CD8-positive, alpha-beta memory T cell (primary cell): ENCODE measurements at places on chromosomes 7 and 10.

- no peaks in the 10 kb centered on the region for H3K36me3 ChIP-seq
- H3K27me3 ChIP-seq = no peaks in the 10 kb centered on the region
- no peak for DNase-seq
- H3K4me3 ChIP-seq = no peak overlapping the region
These were observed 12.8 kb downstream of the OR13A1 start for GRCh38 chr10:45302573-45302972.

- no peaks in the 10 kb centered on the region for H3K4me1 ChIP-seq
- DNase-seq = no peak
- no peak overlapping the region for H3K27ac ChIP-seq
These were observed 8.2 kb upstream of the NKX6-2 start for GRCh38 chr10:132793871-132794849.

DNA sequence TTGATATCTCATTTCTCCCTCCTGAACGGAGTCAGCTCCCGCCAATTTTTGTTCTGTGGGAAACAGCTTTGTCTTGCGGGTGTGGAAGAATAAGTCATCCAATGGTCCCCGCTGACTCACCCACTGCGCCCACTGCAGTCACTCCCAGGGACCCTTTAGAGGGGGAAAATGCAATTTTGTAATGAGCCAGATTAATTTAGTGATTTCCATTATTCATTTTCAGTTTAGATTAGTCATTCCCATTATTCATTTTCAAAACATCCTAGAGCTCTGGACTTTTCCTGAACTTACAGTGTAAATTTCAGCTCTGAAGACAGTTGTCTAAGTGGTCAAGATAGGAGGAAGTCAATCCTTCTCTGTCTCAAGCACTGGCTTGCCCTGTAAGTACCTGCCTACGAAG, 154.9 kb upstream of the TMEM72 start:
- DNase-seq = no peak
- no peak overlapping the region for H3K27ac ChIP-seq
- H3K4me3 ChIP-seq = no peak overlapping the region
- H3K27me3 ChIP-seq = no peaks in the 10 kb centered on the region
- H3K36me3 ChIP-seq = no peaks in the 10 kb centered on the region

DNA sequence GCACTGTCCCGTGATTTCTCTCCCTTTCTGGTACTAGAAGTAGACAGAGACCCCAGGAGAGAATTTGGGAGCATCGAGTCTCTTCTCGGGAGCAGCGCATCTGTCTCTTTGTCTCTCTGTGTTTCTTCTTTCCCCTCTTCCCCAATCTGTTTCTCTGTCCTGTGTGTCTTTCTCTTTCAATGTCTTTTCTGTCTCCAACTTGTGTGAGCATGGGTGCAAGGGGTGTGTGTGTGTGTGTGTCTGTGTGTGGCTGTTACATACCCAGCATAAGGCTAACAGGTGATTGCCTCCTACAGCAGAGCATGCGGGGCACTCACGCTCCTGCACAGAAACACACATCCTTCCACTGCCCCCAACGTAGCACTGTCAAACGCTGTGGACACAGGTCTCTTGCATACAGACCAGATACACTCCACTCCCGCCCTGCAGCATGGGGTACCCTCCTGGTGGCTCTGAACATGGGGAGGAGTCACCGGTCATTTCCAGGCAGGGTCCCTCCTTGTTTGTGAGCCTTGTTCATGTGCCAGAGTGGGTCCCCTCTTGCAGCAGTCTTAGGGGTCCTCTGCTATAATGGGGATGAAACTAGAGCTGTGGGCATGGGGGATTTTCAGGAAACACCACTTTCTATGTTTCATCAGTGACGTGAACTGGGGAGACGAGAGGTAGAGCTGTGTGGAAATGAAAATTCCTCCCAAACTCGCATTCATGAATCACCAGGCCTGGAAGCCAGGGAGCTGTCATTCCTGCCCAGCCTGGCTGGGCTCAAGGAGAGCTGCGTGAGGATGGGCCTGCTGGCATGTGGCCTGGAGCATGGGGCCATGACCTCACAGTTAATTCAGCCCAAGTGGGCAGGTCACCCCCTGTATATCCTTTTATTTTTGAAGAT, 980 bp downstream of the ADAMTS14 start:
- H3K4me3 ChIP-seq = peak overlapping the region; percentile 32
- no peaks in the 10 kb centered on the region for H3K36me3 ChIP-seq
- H3K27ac ChIP-seq = peak overlapping the region; percentile 85
- peaks cover 4% of the 10 kb centered on the region for H3K27me3 ChIP-seq
- no peaks in the 10 kb centered on the region for H3K4me1 ChIP-seq

DNA sequence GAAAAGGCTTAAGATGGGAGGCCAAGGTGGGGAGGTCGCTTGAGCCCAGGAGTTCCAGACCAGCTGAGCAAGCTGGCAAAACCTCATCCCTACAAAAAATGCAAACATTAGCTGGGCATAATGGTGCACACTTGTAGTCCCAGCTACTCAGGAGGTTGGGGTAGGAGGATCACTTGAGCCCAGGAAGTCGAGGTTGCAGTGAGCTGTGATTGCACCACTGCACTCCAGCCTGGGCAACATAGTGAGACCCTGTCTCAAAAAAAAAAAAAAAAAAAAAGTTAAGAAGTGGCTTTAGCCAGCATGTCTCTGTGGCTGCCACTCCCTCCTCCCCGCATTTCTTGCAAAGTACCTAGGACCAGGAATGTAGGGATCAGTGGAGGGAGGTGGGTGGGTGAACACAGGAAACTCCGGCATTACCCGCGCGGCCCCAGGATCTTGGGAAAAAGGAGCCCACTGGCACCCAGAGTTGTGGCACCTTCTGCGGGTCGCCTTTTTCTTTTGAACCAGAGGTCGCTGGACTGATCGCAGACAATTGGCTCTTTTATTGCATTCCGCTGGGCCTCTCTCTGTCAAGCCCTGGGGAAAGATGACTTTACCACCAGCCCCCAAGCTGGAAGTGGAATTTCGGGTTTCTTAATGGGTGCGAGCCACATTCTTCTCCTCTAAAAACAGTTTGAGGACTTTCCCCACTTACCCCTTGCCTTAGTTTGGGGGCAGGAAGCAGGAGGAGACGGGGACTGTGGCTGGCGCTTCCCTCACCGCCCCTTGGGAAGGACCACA, 3.5 kb downstream of the VGF start:
- H3K36me3 ChIP-seq = no peaks in the 10 kb centered on the region
- peaks cover 33% of the 10 kb centered on the region for H3K27me3 ChIP-seq

DNA sequence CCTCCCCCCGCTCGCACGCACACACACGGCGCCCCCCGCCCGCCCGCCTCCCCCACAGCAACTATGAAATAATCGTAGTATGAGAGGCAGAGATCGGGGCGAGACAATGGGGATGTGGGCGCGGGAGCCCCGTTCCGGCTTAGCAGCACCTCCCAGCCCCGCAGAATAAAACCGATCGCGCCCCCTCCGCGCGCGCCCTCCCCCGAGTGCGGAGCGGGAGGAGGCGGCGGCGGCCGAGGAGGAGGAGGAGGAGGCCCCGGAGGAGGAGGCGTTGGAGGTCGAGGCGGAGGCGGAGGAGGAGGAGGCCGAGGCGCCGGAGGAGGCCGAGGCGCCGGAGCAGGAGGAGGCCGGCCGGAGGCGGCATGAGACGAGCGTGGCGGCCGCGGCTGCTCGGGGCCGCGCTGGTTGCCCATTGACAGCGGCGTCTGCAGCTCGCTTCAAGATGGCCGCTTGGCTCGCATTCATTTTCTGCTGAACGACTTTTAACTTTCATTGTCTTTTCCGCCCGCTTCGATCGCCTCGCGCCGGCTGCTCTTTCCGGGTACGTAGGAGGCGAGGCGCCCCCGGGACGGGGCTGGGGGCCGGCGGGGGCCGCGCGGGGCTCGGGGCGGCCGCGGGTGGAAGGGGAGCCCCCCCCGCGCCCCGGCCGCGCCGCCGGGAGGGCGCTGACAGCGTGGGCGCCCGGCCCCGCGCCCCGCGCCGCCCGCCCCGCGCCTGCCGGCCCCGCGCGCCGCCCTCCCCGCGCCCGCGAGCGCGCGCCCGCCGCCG, 441 bp downstream of the BMI1 start:
- DNase-seq = peak; percentile 74
- peaks cover 20% of the 10 kb centered on the region for H3K27me3 ChIP-seq
- H3K27ac ChIP-seq = peak overlapping the region; percentile 52

DNA sequence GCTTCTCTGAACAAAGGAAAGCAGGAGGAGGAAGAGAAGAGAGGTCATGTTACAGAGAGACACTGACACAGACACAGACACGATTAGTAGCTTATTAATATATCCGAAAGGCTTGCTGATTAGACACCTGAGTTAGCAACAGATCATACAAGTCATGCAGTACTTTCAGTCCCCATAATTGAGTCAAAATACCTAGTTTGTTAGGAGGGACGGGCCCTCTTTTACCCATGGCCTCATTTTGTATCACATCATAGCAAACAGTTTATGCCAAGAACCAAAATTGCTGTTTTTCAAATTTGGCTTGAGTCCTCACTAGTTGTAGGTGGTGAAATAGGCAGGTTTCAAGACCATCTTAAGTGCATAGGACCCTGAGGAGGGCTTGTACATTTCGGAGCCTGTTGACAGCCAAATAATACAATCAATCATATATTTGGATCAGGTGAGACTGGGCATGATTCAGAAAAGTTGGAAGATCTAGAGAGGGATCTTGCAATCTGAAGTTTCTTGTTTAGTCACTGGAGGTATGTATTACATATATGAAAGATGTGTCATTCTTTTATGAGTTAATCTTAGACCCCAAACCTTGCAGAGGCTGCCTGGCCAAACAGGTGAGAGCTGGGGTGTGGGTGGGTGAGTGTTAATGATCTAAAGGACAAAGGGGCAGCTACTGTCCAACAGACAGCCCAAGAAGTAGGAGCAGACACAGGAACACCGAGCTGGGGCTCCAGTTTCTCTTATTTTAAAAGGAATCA, 65.4 kb downstream of the PRPF18 start:
- no peaks in the 10 kb centered on the region for H3K27me3 ChIP-seq
- H3K27ac ChIP-seq = no peak overlapping the region
- no peaks in the 10 kb centered on the region for H3K4me1 ChIP-seq
- H3K36me3 ChIP-seq = no peaks in the 10 kb centered on the region
- no peak overlapping the region for H3K4me3 ChIP-seq

DNA sequence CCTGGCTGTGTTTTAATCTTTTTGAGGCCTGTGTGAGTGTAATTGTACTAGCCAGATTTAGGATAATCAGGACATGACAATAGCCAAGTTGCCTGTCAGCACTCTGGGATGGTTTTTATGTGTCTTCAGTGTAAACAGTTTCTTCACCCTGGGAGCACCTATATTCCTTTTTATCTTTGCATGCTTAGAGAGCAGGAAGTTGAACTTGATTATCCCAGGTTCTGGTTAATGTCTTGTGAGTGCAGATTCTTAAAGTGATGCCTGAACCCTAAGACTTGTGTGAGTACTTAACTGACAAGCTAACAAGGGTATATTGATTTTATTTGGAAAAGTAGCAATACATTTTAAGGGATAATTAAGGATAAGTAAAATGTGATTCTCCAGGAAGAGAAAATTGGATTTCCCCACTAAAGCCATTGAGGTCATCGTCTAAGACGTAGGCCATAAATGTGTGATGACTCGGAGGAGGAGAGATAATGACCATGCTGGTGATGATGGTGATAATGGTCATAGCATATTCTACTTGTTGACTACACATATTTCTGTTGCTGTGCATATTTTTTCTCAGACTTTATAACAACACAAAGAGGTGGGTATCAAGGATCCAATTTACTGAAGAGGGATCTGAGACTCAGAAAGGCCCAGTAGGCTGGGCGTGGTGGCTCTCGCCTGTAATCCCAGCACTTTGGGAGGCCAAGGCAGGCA, 234.7 kb downstream of the CAMK1D start:
- no peaks in the 10 kb centered on the region for H3K36me3 ChIP-seq
- no peak overlapping the region for H3K4me3 ChIP-seq
- peaks cover 25% of the 10 kb centered on the region for H3K4me1 ChIP-seq
- H3K27me3 ChIP-seq = no peaks in the 10 kb centered on the region

DNA sequence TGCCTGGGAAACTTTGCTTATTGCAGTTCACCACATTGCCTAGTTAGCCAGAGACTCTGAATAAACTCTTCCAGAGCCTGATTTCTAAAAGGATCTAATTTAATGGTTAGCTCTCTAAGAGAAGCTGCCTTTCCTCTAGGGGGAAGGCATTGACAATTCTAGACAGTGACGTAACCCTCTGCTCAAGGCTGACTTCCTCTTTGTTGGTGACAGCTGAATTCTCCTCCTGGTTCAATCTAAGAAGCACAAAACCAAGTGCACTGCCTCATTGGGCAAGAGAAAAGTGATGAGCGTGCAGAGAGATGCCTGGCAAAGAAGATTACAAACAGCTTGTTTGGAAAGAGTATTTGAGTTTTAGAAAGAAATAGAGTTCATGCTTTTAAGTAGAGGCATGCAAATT, 102.7 kb downstream of the MACC1 start:
- no peak for DNase-seq
- no peak overlapping the region for H3K27ac ChIP-seq
- no peaks in the 10 kb centered on the region for H3K36me3 ChIP-seq
- no peaks in the 10 kb centered on the region for H3K4me1 ChIP-seq
- H3K4me3 ChIP-seq = no peak overlapping the region

GRCh38 chr7:106779877-106780276, 85.2 kb upstream of the PIK3CG start:
- no peak overlapping the region for H3K4me3 ChIP-seq
- H3K36me3 ChIP-seq = no peaks in the 10 kb centered on the region
